ENCODE measurements at places on chromosomes 11 and 22.

- no peak for DNase-seq
These were observed 52.4 kb upstream of the LMO2 start for GRCh38 chr11:33944345-33944692.

GRCh38 chr22:24510637-24511625 lies 15.8 kb downstream of the UPB1 start:
- no peak for DNase-seq

- DNase-seq = no peak
These were observed 65.9 kb upstream of the RCN1 start for GRCh38 chr11:32024948-32025347.

- no peak for DNase-seq
These were observed 109.3 kb downstream of the ARL14EP start for GRCh38 chr11:30432178-30432577.

- DNase-seq = no peak
These were observed 1.5 kb downstream of the ROBO4 start for GRCh38 chr11:124896071-124896750.

- DNase-seq = no peak
These were observed 120.8 kb upstream of the APOA1 start for GRCh38 chr11:116958246-116958645.

GRCh38 chr11:9703280-9703679 lies 39.4 kb downstream of the SWAP70 start:
- DNase-seq = no peak

DNA sequence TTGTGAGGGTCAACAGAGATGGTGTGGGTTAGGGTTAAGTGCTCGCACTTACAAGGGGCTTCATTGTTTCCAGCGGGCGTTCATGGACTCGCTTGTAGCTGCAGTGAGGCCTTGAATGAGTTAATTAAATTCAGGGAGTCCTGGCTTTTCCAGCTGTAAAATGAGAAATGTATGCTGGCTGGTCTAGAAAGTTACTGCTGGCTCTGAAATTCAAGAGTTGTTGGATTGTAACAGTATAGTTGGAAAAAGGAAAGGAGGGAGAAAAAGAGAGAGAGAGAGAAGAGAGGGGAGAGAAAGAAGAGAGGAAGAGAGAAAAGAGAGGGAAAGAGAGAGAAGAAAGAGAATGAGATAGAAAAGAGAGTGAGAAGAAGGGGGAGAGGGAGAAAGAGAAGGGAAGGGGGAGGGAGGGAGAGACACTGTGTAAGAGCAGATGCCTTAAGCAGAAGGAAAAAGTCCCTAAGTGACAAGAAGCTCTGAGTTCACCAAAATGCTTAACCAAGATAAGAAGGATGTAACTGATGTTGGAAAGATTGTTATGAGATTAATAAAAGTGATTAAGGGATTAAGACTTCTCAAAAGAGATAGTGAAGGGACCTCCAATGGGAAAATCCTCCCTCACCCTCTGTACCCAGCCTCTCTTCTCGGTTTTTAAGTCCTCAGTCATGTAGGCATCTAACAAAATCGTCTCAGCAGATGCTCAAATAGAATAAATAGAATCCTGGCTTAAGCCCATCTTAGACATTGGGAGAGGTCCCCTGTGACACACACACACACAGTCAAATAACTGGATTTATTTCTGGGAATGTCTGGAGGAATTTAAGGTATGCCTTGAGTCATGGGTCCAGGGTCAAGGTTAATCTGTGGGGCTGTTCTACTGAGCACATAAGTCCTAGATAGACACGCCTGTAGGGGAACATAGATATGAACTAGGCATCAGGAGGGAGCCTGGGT lies 477.9 kb downstream of the MIAT start:
- DNase-seq = no peak

- peak; percentile 14 for DNase-seq
These were observed 2.9 kb upstream of the KIRREL3 start for GRCh38 chr11:127003260-127003981.

DNA sequence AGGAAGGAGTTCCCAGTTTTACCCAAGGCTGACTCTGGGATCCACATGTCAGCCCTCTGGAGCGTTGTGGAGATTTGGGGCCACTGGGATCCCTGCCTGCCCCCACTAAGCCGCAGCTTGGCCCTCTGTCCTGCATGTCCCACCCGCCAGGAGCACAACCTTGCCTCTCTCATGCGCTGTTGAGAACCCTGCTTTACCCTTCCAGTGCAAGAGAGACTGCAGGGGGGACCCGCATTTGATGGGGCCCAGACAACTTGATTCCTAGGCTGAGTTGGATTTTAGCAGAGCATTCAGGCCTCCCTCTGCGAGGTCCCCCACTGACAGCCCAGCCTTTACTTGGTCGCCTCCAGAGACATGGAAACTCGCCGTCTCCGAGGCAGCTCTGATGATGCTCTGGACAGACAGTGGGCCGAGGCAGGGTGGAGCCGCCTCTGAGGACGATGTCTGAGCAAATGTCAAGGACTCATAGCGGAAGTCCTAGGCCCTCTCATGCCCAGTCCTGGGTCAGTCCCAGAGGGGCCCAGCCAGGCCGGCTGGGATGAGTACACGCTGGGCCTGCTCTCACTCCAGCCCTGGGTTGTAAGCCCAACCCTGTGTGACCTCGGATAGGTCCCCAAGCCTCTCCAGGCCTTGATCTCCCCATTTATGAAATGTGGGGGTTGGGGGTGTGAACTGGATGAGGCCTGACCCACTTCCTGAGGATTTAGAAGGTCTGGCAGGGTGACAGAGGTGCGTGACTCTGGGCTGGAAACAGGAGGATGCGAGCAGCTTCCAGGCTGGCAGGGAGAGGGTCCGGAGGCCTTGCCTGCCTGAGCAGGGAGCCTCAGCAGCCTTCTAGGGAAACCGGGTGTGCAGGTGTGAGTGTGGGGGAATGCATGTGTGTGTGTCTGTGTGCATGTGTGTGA lies 630 bp downstream of the CD5 start:
- DNase-seq = peak; percentile 42

- DNase-seq = no peak
These were observed 1113.4 kb downstream of the BRD1 start for GRCh38 chr22:48714231-48714630.

GRCh38 chr22:39454385-39454871 lies 2.4 kb upstream of the MGAT3 start:
- no peak for DNase-seq

DNA sequence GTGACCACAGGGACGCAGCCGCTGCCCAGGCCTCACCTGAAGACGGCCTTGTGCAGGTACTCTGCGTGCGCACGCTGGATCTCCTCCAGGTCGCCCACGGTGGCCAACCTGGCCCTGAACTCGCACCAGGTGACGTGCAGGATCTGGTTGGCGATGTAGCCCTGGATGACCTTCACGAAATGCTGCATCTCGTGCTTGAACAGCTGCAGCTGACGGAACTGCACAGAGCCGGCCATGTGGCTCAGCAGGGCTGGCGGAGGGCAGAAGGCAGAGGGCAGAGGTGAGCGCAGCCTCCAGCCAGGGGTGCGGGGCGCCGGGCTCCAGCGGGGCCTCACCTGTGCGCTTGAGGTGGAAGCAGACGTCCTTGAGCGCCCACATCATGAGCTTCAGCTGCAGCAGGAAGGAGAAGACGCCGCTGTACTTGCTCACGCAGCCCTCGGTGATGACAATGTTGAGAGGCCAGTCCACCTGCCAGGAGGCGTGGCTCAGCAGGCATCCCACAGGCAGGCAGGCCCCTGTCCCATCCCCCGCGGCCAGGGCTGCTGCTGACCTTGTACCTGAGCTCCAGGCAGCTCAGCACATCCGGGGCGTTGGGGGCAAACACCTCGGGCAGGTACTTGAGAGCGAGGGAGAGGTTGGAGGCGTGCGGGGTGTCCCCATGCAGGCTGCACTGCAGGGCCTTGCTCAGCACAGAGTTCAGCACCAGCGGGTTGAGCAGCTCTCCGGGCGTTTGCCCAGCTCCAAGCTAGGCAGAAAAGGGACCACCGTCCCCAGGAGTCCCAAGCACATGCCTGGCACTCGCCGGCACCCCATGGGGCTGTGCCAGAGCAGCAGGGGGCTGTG lies 17.6 kb downstream of the SELENOO start:
- no peak for DNase-seq

Measured in activated CD4-positive, alpha-beta T cell treated with anti-CD3 and anti-CD28 coated beads for 48 hours (primary cell).